NCI-H460 (cell line): ENCODE measurements at places on chromosomes 12 and 14. TPM values are rescaled to one million over a fixed set of nuclear protein-coding genes. Genes with fewer than 3 reads are reported as not detected.

DNA sequence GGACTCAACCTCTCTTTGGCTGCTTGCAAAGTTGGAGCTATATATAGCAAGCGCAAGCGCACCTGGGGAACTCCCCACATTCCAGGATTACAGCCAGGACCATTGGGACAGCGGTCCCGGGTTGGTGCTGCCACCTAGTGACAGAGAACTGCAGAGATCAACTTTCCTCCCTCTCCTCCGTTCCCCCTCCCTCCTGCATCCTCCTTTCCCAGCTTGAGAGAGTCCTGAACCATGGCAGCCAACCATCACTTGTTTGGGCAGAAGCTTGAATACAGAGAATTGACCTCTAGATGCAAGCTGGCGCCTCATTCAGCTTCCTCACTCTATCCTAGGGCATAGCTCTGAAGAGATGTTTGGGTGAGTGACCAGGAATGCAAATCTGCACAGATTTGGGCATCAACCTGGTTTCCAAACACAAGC lies 17.4 kb upstream of the FLVCR2 start:
- DNase-seq = peak; percentile 70

- DNase-seq = no peak
Observed at GRCh38 chr14:51879170-51879569, 18.8 kb downstream of the GNG2 start.

RFC5 gene
- total RNA-seq = 39.8 and 40.7 TPM in 2 replicates

LRTM2 gene
- total RNA-seq = not detected in 2 replicates

GRCh38 chr14:93655078-93655750 lies 133.1 kb downstream of the PRIMA1 start:
- peak; percentile 69 for DNase-seq

DNA sequence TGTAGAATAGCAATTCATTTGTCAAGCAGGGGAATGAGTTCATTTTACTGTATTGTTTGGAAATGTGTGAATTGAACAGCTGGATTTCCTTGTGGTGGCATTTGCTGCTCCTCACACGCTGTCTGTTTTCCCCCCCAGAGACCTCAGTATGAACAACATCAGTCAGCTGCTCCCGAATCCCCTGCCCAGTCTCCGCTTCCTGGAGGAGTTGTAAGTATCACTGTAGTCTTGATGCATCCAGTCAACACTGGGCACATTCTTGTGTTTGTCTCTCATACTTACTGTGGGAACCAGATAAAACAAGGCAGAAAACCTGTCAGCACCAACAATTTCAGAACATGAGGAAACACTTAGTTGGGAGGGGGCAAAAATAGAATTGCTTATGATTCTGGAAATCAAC lies 64.9 kb downstream of the LGR5 start:
- DNase-seq = no peak

DNA sequence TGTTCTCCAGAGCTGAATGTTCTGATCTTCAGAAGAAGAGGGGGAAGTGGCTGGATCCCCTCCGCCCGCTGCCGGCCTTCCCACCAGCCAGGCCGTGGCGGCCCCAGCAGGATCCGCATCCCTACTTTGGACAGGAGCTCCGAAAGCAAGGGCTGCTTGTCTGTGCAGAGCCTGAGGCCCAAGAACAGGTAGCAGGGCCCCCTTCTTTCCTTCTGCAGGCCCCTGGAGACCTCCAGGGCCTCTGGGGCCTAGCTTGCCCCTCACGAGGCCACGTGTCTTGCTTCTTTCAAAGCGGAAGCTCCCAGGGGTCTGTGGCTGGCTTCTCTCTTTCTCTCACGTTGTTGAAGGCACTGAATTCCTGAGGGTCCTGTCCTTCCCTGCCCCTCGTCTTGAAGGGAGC lies 13.2 kb downstream of the PGF start:
- DNase-seq = no peak

GRCh38 chr12:18620986-18621385 lies 116.8 kb downstream of the PLCZ1 start:
- DNase-seq = no peak

SERPINA3 gene
- total RNA-seq = not detected in 2 replicates

- no peak for DNase-seq
Observed at GRCh38 chr12:47887529-47887928, 17.3 kb downstream of the VDR start.

DNA sequence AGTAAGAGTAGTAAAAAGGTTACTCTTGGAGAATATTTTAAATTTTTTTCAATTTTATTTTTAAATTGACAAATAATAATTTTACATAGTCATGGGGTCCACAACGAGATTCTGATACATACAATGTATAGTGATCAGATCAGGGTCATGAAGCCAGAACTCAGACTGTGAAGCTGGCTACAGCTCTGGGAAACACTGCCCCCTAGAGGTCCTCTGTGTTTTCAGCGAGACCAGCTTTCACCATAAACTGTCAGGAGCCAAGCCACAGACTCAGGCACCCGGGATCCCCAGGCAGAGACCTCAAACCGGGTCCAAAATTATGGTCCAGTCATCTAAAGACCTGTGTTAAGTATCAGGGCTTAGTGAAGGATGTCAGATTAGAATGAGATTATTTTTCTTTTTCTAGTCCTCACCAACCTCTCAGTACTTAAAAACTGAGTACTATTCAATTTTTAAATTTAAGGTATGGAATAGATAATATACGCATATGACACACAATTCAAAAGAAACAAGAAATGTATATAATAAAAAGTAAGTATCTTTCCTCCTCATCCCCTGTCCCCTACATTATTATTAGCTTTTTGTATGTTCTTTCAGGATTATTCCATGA lies 397.1 kb downstream of the MDGA2 start:
- peak; percentile 38 for DNase-seq

NELL2 gene
- 0.15 and 0.40 TPM in 2 replicates for total RNA-seq

GPX2 gene
- total RNA-seq = not detected in 2 replicates

TAS2R20 gene
- total RNA-seq = 0.84 and 1.8 TPM in 2 replicates

GRCh38 chr12:62285284-62285683 lies 25.1 kb downstream of the USP15 start:
- no peak for DNase-seq

HNRNPC gene
- 1,048 and 1,119 TPM in 2 replicates for total RNA-seq

GRCh38 chr12:121961195-121961879 lies 42.9 kb downstream of the CFAP251 start:
- DNase-seq = no peak

ADAMTS20 gene
- total RNA-seq = 0.09 and 0.17 TPM in 2 replicates

GUCY2C gene
- total RNA-seq = not detected in 2 replicates

GRCh38 chr12:115413626-115414025 lies 729.7 kb upstream of the TBX3 start:
- no peak for DNase-seq

DNA sequence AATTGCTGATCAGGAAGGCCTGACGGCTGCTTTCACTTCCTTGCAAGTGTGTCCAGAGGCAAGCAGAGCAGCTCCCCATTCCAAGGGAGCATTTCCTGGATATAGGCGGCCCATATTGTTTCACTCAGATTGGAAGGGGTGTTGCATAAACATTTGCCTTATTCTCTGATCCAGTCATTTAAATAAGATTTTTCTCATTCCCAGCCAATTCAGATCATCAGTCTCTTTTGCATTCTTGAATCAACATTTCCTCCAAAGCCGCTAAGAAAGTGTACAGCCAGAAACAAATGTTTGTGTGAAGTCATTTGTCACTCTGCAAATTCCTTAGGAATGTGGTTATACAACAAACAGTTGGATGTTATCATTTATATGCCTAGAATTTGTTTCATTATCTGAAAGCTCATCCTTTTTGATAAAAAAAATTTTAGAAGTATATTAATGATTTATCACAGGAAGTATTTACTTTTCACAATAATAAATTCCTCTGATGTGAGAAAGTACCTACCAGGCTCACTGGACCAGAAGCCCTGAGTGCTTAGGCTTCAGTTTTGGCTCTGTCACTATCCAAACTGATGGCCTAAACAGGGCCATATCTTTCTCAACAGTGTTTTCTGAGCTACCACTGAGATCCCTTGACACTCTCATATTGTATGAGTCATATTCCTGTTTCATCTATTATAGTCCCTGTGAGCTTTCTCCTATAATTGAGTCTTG lies 379.6 kb downstream of the CCDC91 start:
- peak; percentile 77 for DNase-seq

- no peak for DNase-seq
Observed at GRCh38 chr12:59980476-59980875, 384.6 kb downstream of the SLC16A7 start.

GRCh38 chr14:68089146-68089731 lies 269.7 kb downstream of the RAD51B start:
- no peak for DNase-seq

DNA sequence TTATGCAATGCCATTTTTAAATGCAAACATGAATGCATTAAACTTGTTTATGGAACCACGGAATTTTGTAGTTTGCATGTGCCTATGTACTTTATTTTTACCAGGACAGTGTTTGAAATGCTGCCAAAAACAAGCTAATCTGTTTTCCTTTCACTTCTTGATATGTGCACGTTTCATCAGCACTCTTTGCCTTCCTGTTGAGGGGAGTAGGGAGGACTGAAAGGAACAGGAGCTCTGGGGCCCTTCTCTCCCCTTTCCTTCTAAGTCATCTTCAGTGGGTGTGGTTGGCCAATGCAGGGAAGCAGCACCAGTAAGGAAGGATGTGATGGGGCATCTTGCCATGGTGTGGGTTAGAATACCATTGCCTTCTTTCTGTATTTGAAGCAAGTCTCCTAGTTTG lies 12.1 kb upstream of the PPP4R4 start:
- no peak for DNase-seq

DNA sequence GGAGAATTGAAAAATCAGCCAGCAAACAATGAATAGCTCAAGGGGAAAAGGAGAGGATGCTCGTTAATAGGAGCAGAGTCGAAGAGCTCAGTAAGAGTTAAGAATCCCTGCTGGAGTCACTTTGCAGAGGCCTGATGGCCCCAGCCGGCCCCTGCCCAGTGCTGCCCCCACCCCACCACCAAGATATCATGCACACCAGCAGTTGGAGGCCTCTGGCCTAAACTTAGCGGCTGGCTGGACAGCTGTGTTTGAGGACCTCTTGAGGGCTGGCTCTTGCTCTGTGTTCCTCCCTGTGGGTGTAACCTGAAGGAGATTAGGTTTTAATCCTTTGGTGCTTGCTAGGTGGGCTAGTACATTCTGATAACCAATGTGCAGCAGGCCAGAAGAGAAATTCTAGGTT lies 142.0 kb downstream of the PLXNC1 start:
- DNase-seq = no peak

GRCh38 chr12:82554529-82554928 lies 132.2 kb upstream of the TMTC2 start:
- DNase-seq = no peak

GRCh38 chr12:62588916-62589315 lies 122.3 kb downstream of the MON2 start:
- no peak for DNase-seq

- DNase-seq = peak; percentile 63
Observed at GRCh38 chr12:6925540-6926279, 2.0 kb upstream of the ATN1 start.

DNA sequence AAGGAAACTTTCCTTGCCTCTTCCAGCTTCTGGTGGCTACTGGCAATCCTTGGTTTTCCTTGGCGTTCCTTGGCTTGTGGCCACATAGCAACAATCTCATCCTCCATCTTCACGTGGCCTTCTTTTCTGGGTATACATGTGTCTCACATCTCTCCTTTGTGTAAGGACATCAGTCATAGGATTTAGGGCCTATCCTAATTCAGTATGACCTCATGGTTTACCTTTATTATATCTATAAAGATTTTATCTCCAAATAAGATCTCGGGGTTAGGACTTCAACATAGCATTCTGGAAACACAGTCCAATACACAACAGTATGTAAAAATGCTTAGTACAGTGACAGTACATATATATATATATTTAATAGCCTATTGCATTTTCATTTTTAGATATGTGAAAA lies 58.4 kb upstream of the LRIG3 start:
- no peak for DNase-seq

DNA sequence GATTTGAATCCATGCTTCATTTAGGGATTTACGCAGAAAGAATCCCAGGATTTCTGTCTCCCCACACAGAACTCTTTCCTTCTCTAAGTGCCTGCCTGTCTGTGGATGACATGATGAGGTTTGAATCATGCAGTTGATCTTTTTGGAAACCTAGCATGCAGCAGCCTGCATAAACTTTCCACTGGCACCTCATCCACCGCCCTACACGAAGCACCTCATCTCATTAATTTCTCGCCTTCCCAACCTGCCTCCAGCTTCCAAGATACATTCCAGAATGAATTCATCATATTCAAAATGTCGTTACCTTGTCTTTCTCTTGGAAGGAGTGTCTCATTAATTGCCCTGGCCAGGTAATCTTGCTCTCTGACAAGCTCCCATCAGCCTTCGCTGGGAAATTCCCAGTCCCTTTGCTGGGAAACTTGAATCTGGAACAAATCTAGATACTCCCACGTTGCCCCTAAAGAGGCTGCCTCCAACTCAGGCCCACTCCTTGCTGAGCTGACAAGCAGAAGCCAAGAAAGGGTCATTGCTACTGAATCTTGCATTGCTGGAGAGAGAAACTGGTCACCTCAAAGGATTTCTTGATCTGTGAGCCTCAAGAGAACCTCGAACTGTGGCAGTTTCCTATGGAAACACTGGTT lies 48.2 kb downstream of the SERPINA3 start:
- DNase-seq = no peak

GRCh38 chr12:111904446-111904975 lies 62.5 kb downstream of the MAPKAPK5 start:
- DNase-seq = no peak

GRCh38 chr14:88872976-88873375 lies 48.5 kb downstream of the TTC8 start:
- no peak for DNase-seq

TESPA1 gene
- not detected in 2 replicates for total RNA-seq

GRCh38 chr12:542395-543113 lies 82.8 kb downstream of the B4GALNT3 start:
- no peak for DNase-seq

GRCh38 chr14:74400919-74401503 lies 25.0 kb downstream of the SYNDIG1L start:
- DNase-seq = no peak

DNA sequence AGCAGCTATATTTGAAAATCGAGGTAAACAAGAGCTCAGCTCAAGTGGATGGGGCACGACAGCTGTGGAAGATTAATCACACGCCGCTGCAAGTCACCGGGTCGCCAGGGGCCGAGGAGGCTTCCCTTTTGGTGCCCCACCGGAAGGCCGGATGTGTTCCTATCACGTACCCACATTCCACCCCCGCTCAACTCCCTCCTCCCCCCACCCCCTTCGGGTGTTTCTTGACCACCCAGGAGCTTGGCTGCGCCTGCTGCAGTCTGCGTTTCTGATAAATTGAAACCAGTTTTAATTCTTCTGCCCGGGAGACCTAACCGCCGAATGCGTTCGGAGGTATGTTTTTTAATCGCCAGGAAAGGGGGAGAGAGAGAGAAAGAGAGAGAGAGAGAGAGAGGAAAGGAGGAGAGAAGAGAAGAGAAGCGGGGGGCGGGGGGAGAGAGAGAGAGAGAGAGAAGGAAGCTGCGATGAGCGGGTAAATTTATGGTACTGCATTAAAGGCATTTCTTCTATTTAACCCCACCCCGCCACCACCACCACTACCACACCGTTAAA lies 1.8 kb downstream of the SLC8A3 start:
- no peak for DNase-seq

GLRX5 gene
- total RNA-seq = 52.1 and 56.4 TPM in 2 replicates
